COR-L47 (cell line): ENCODE measurements at places on chromosomes 2 and 18.

- DNase-seq = no peak
These were observed 308.3 kb downstream of the DLGAP1 start for GRCh38 chr18:4146797-4147196.

DNA sequence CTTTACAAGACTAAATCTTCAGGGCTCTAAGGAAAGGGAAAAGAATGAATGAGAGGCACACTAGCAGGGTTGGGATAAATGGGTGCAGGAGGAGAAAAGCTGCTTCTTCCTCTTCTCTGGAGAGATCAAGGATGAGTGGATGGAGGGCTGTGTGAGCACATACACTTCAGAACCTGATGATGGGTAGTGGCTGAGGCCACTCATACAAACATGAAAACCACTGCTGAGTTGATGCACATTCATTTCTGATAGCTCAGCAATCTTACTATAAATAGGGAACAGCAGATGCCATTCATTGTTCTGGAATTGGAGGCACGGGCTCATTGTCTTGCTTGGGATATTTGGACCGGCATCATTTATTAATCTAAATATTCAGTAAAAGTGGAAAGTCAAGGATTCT, 152.4 kb upstream of the KCTD1 start:
- no peak for DNase-seq

- no peak for DNase-seq
These were observed 81.4 kb downstream of the MTCL1 start for GRCh38 chr18:8786483-8787370.

GRCh38 chr2:85134255-85134895, 1.2 kb downstream of the TCF7L1 start:
- no peak for DNase-seq

- no peak for DNase-seq
These were observed 19.3 kb upstream of the NCK2 start for GRCh38 chr2:105725388-105725787.

DNA sequence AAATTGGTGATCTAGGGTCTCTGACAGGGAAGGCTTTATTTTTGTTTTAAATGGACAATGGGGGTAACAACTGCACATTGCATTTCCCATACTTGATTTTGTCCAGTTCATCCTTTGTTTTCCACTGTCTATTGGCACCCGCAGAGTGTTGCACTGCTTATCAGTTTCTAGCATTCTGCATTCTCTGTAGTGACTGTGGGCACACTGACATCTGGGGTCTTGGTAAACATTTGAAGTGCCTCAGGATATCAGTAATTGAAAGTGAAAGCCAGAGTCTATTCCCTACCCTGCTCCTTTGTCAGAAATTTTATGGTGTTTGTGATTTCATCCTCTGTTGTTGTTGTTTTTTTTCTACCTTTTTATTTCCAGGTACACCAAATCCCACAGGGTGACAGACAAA, 132.1 kb upstream of the EPC2 start:
- no peak for DNase-seq

- no peak for DNase-seq
These were observed 164.4 kb downstream of the FMNL2 start for GRCh38 chr2:152499331-152499816.

- DNase-seq = no peak
These were observed 159.1 kb downstream of the LRRTM1 start for GRCh38 chr2:80145499-80145898.

- DNase-seq = no peak
These were observed 244.3 kb downstream of the OSR1 start for GRCh38 chr2:19114126-19114525.

GRCh38 chr18:46452820-46453219, 204.2 kb downstream of the LOXHD1 start:
- no peak for DNase-seq

- DNase-seq = no peak
These were observed 40.5 kb downstream of the ARHGEF4 start for GRCh38 chr2:130877258-130877657.
